ENCODE measurements at places on chromosomes 11 and 22. TPM values are rescaled to one million over a fixed set of nuclear protein-coding genes. Genes with fewer than 3 reads are reported as not detected.
A peak's percentile ranks its signal among the peaks of the same experiment; 100 is the strongest.

- peak; percentile 45 for DNase-seq
Measured at GRCh38 chr11:76888989-76889388, 28.3 kb downstream of the ACER3 start.

- DNase-seq, result peak; percentile 96
Measured at GRCh38 chr11:123083623-123084029, 21.7 kb upstream of the HSPA8 start.

- no peak for DNase-seq
Measured at GRCh38 chr11:129390303-129390821, 14.7 kb downstream of the BARX2 start.

DNA sequence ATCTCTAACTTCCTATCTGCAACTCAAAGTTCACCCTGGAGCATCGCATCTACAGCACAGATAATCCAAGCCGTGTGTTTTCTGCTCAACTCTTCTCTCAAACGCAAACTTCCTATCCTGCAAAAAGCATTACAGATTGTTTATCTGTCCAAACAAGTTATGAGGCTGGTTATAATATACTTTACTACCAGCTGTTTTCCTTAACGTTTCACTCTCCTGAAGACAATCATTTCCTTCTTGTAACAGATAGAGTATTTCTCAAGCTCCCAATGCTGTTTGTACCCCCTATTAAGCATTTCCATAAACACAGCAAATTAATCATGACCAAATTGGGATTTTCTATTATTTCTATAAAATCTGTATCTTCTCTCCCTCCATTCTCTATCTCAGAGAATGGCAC is 84.7 kb downstream of the SBF2 start:
- DNase-seq, result no peak

DNA sequence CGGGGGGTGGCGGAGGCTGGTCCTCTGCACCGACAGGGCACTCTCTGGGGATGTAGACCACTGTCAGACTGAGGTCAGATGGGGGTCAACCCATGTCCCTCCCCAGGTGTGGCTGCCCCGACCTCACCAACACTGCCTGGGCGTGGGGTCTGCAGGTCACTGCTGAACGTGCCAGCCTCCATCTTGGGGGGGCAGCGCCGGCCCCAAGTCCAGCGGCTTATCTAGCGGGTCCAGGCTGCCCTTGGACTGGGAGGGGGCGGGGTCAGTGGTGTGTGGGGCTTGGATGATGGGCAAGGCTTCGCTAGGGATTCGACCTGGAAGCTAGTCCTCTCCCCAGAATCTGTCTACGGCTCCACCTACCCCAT is 178.2 kb downstream of the IGLL1 start:
- DNase-seq, result no peak

- no peak for DNase-seq
Measured at GRCh38 chr22:32619614-32620426, 145.2 kb downstream of the FBXO7 start.

DNA sequence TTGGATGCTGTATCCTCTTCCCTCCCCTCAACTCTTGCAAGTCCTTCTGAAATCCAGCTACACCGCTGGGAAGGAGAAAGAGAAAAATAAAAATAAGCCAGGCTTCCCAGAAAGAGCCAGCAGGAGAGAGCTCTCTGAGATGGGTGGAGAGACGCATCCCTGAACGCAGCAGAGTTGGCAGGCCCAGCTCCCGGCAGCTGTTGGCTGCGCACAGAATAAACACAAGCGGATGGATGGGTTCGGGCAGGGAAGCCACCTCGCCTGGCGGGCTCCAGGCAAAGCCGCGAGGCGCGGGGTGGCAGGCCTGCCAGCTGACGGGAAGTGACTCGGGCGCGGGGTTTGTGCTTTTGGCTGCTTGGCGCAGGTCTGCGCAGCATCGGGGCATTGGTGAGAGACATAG is 537.7 kb downstream of the MIAT start:
- no peak for DNase-seq

DNA sequence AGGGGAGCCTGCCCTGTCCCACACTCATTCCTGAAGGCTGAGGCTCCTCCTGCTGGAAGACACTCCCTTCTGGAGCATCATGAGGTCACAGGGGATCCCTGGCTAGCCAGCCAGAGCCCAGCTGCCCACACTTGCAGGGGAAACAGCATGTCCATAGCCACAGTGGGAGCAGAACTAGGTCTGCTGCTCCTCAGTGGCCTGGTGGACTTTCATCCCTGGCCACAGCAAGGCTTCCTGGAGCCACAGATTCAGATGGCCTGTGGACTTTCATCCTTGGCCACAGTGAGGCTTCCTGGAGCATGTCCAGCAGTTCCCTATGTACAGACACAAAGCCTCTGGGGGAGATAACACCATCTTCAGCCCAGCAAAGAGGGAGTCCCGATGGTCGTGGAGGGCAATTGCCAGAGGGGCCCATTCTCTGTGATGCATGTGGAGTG is 5.9 kb upstream of the APOL6 start:
- no peak for DNase-seq

- peak; percentile 32 for DNase-seq
Measured at GRCh38 chr11:61162092-61162941, 1.1 kb upstream of the VPS37C start.

DNA sequence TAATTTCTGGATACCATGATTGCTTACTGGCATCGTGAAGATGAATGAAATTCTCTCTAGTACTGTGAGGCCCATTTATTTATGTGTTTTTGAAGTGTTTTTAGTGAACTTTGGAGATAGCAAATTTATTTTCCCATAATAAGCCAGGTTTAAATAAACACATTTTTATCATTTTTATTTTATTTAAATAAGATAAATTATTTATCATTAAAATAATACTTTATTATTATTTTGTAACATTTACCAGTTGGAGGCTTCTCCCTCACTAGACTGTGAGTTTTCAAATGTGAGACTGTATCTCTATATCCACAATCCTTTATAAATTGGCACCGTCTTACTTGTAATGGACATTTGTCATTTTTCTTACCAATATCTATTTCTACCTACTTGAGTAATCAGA is 351.7 kb downstream of the METTL15 start:
- DNase-seq, result no peak

DNA sequence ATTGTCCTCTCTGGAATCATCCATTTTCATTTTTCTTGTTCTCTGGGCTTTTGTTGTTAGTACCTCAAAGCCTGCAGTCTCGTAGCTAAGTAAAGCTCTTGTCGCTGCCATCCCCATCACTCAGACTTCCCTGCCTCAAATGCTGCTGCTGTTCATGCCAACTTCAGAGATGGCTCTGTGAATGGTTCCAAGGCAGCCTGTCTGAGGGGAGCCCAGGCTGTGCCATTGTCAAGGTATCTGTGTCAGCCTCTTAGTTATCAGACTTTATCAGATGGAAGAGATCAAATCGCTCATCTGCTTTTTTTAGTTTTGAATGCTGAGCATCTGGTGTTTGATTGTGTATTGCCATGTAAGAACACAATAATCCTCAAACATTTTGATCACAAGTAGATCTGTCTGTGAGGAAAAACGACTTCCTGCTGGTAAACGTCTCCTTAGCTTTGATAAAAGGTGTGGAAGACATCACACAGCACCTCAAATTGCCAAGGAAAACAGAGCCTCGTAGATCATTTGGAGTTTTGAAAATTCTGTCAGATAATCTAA is 304.2 kb upstream of the ZC3H12C start:
- DNase-seq, result no peak

DNA sequence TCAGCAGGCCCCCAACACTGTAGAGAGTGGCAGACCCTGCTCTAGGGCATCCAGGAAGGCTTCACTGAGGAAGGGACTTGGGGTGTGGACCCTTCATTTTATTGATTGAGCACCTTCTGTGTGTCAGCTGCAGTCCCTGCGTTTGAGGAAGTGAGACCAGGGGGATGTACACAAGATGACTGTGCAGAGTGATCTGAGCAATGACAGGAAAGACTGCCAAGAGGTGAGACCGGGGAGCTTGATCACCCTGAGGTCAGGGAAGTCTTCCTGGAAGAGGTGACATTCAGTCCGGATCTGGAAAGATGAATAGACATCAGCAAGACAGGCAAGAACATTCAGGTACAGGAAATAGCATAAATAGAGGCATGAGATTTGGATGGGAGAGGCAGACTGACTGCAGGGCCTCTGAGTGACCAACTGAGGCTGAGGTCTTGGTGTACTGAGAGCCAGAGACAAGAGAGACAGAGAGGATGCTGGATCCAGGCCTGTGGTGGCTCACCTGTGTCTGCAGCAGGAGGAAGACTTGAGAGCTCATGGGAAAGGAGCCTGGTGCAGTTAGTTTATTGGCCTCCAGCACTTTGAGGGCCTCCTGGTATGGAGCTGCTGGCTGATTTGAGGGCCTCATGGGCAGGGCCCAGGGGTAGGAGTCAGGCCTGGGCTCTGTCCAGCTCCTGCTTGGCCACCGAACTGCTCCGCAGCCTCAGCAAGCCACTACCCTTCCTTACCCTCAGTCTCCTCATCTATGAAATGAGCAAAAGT is 5.2 kb downstream of the DGAT2 start:
- DNase-seq, result no peak

DNA sequence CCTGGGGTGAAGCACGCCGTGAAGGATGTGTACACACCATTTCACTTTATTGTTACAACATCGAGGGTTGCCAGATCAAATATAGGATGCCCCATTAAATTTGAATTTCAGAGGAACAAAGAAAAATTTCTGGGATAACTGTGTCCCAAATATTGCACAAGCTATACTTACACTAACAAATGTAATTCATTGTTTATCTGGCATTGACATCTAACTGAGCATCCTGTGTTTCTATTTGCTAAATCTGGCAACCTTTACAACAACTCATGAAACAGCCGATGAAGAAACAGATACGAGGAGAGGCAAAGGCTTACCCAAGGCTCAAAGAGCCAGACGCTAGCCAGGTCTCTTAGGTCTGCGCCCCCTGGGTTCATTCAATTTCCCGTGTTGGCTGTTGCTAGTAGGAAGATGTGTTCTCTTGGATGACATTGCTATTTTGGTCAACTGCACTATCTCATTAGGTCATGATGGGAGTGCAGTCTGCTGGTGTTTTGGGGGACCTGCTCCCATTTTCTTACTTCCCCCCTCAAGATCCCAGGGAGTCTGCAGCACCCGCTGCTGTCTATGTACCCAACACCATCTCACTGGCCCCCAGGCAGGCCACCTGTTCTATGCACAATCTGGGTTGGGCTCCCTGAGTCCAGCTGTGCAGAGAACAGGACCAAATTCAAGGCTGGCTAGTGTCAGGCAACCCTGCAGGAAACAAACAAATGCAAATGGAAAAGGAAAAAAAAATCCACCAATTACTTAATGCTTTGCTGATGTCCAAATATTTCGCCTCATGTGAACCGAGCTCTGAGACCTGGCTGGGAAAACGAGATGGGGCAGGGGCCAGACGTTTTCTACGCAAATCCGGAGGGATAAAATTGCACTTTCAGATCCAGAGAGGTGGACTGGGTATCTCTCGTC is 560.9 kb downstream of the MIAT start:
- no peak for DNase-seq

GRCh38 chr11:28448186-28448585 is 340.0 kb downstream of the METTL15 start:
- no peak for DNase-seq

DNA sequence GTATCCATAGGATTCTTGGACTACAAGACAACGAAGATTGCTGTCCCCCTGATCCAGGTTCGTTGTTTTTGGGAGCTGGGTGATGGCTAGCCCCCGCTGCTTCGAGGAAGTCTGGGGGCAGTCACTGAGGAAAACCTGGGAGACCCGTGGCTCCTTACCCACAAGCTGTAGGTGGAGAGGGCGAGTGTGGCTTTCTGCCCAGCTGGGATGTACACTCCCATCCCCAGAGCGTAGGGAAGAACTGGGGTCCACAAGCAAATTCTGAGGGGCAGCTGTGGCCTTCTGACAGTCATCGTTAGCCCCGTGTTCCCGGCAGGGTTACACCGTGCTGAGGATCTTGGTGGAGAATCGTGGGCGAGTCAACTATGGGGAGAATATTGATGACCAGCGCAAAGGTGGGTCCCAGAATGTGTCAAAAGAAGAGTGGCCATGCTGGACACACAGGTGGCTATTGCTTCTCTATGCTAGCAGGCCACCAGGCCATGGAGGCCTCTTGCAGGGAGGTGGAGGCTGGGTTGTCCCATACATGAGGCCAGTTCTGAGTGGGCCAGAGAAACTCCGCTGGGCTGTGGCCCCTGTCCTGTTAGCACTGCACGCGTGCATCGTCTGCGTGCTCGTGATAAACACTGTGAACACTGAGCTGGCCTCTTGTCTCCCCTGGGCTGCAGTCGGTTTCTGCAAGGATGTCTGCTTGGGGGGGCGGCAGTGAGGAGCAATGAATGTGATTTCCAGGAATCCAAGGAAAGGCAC is 39.8 kb downstream of the GLB1L2 start:
- DNase-seq, result no peak

- DNase-seq, result no peak
Measured at GRCh38 chr11:32531528-32531927, 52.1 kb upstream of the EIF3M start.

GRCh38 chr11:65558002-65558929 is at the start of gene LTBP3:
LTBP3 (minus strand) TSS chr11:65558359; CDS start chr11:65557959, 400 bp downstream.
- peak; percentile 84 for DNase-seq

DNA sequence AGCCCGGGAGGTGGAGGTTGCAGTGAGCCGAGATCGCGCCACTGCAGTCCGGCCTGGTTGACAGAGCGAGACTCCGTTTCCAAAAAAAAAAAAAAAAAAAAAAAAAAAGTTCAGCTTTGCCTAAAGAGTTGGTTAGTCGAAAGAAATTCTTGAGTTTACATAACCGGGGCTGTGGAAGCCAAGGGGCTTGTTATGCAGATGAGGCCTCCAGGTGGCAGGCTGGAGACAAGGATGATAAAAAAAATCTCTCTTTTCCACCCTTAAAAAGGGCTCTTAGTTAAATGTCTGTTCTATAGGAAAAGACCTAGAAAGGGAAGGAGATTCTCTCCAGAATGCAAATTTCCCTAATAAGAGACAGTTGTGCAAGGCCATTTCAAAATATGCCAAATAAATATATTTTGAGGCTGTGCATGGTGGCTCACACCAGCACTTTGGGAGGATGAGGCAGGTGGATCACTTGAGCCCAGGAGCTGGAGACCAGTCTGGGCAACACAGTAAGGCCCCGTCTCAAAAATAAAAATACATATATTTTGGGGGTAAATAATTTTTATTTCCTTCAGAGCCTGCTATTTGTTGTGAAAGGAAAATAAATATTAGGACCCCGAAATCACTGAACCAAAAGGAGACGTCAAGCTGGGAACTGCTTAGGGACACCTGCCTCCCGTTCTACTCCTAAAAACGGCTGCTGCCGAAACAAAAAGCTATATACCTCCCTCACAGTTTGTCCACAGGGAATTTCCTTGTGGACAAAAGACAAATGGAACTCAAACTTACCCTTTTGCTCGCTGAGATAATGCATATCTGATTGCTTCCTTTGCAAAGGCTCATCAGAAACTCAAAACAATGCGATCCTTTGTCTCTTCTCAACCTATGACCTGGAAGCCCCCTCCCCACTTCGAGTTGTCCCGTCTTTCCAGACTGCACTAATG is 2.4 kb upstream of the IFITM2 start:
- DNase-seq, result peak; percentile 78

- DNase-seq, result peak; percentile 96
Measured at GRCh38 chr11:60786811-60787567, 1.9 kb downstream of the MS4A10 start.

- DNase-seq, result no peak
Measured at GRCh38 chr11:103584021-103584420, 452.4 kb upstream of the DDI1 start.

Gene NRGN
- 31.5 TPM for polyA plus RNA-seq

Gene SCGB1C1
- polyA plus RNA-seq, result not detected

Gene SEPTIN5
- polyA plus RNA-seq, result 37.8 TPM

Gene UBE2L6
- 31.2 TPM for polyA plus RNA-seq

Gene RCN1
- polyA plus RNA-seq, result 174 TPM

Gene C22orf23
- 0.23 TPM for polyA plus RNA-seq

Gene SYT13
- polyA plus RNA-seq, result not detected

Gene KCNJ1
- polyA plus RNA-seq, result not detected

Gene TIMP3
- polyA plus RNA-seq, result 0.27 TPM

Gene RBM4
- polyA plus RNA-seq, result 361 TPM

Gene SELENOH
- 218 TPM for polyA plus RNA-seq

Gene GAB4
- not detected for polyA plus RNA-seq

Gene IL17REL
- polyA plus RNA-seq, result 0.06 TPM

Gene OR4D10
- polyA plus RNA-seq, result not detected

Data from endothelial cell of umbilical vein (primary cell).